ENCODE measurements at places on chromosomes 12 and 14.

GRCh38 chr12:113369391-113369985 lies 11.1 kb downstream of the PLBD2 start:
- DNase-seq, result no peak

DNA sequence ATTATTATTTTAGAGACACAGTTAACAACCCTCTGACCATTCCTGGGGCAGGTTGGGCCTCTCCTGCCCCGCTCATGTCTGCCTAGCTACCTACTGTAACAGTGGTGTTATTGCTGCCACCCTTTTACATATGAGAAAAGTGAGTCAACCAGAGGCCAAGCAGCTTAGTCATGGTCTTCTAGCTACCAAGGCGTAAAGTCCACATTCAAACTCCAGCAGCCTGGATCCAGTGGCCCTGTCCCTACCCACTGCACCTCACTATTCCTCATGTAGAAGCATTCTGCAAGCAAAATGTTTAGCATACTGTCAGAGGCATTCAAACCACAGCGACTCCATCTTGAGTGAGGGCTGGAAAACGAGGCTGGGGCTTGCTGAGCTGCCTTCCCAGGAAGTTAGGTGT lies 95.8 kb downstream of the SLC15A4 start:
- DNase-seq, result no peak

DNA sequence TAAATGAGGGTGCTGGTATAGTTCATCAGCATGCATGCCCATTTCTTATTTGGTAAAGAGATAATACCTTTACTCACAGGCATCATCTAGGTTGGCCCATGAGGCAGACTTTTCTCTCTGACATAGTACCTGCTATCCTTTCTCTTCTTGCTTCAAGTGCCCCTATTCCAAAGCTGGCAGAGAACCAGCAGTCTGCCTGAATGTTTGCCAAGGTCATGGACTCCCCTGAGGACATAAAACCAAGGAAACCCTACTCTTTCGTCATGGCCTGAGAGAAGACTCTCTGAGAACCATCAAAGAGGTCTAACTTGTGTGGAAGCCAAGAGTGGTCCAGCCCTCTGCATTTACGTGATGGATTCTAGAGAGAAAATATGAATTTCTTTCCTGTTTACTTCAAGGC lies 11.9 kb downstream of the PPP1R36 start:
- DNase-seq, result no peak

DNA sequence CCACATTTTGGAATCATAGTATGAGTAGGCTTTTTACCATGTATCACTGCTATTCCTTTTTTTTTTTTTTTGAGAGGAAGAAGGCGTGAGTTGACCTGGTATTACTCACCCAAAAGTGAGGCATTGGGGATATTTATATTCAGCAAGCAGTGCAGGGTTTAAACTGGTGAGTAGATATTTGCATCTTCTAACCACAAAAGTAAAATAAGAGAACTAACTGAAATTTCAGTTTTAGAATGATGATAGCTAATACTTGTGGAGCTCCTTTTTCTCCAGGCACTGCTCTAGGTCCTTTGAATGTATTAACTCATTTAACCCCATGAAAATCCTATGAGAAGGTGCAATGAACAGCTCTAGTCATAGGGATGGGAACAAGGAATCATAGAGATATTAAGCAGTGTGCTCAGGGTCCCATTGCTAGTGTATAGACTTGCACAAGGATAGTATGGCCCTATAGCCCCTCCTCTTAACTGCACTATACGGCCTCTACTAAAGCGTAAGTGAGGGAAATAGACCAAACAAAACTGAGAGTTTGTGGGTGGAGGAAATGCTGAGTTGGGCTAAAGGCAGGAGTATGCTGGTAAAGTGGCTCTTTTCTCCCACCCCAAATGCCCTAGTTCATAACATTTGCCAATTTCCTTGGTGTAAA lies 104.3 kb upstream of the MAX start:
- no peak for DNase-seq

- no peak for DNase-seq
Measured at GRCh38 chr12:118398940-118399339, 22.6 kb downstream of the SUDS3 start.

GRCh38 chr12:56980268-56980667 lies 22.9 kb upstream of the RDH16 start:
- DNase-seq, result no peak

- DNase-seq, result no peak
Measured at GRCh38 chr12:27785882-27786570, 6.0 kb upstream of the MANSC4 start.

- no peak for DNase-seq
Measured at GRCh38 chr12:66240096-66240820, 51.2 kb downstream of the IRAK3 start.

- no peak for DNase-seq
Measured at GRCh38 chr14:69012256-69012953, 33.3 kb upstream of the ACTN1 start.

- DNase-seq, result no peak
Measured at GRCh38 chr12:109346920-109347319, 780 bp upstream of the MYO1H start.

GRCh38 chr12:50353869-50354593 lies 42.4 kb downstream of the FAM186A start:
- no peak for DNase-seq

GRCh38 chr14:50312734-50313054 lies 570 bp downstream of the DMAC2L start:
- DNase-seq, result no peak

DNA sequence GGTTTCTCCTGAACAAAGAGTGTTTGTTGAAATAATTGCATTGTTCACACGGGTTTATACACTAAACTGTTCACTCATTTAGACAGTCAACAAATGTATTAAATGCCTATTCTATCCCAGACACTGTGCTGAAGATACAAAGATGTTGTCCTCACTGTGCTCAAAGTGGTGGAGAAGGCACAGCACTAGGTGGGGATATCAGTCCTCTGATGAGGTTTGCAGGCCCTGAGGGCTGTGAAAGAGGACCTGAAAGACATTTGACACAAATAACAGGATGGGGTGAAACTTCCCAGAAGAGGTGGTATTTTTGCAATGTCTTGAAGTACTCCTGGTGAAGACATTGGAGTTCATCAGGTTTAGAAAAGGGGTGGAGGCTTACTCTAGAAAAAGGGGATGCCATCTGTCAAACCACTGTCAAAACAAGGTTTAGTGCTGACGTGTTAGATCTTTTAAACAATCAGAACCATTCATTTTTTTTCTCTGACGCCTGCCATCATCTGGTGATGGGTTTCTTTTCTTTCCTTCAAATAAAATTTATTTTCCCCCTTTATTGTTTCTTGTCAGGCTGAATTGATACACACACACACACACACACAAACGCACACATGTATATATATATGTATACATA lies 69.5 kb downstream of the ACSS3 start:
- no peak for DNase-seq

GRCh38 chr12:98724384-98725155 lies 79.5 kb downstream of the APAF1 start:
- no peak for DNase-seq

DNA sequence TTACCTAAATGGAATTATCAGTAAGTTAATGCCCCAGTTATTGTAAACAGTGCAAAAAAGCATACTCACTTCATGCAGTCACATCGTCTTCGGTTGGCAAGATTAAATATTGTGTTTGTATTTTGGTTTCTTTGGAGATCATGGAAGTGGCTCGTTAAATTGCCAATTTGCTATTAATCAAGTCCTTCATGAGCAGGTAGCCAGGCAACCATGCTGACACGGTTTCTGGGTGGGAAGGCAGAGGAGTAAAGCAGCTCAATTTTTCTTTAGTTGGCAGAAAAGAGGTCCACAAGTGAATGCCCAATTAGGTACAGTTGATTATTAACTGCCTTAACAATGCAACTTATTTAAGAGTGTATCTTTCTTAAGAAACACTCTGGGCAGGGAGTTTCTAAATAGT lies 43.9 kb downstream of the PPP4R3A start:
- no peak for DNase-seq

- DNase-seq, result no peak
Measured at GRCh38 chr12:63802012-63802608, 22.4 kb downstream of the RXYLT1 start.

DNA sequence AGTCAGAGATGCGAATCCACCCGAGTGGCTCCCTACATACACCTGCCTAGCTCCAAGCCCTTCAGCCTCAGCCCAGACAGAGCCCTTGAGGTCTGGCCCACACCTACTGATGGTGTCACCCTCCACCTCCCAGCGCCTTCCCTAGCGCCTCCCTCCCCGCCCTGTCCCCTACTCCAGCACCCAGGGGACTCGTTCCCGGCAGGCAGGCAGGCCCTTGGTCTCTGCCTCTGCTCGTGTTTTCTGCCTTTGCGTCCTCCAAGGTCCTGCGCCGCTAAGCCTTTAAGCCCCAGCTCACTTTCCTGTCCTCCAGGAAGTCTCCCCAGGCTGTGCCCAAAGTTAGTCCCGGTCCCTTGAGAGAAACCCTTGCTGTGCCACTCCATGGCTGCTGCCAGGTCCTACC lies 12.7 kb downstream of the INF2 start:
- DNase-seq, result no peak

DNA sequence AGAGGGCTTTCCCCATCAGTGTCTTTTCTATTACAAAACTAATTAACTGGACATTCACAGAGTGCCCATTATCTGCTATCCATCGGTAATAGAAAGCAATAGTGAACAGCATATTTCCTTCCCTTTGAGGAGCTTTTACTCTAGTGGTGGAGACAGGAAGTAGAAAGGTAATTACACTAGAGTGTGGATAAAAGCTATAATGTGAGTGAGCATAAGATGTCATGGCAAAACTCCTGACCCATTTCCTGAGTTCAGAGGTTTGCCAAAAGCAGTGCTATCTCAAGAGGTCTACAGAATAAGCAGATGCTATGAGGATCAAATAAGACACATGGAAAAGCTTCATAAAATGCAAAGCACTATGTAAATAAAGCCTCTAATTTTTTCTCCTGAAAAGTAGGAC lies 24.0 kb downstream of the TIMELESS start:
- DNase-seq, result no peak

DNA sequence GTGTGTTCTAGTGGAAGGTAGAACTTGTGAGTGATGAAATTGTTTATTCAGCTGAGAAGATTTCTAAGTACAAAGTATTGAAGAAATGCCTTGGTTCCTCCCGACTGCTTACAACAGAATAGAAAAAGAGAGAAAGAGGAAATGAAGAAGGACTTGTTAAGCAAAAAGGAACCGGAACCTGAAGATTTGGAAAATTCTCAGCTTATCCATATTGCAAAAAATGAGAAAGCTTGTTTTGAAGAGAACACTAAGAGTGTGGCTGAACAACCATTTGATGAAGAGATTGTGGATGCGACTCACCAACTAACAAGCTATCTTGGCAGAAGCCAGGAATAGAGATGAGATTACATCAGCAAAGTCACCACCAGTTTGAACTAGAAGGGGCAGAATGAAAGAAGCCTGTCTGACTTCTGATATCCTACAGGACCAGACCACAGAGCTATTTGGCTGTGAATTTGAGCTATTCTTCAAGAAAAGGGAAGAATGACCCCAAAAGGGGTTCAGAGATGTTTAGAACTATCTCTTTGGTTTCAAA lies 15.1 kb downstream of the NDUFA9 start:
- DNase-seq, result no peak

DNA sequence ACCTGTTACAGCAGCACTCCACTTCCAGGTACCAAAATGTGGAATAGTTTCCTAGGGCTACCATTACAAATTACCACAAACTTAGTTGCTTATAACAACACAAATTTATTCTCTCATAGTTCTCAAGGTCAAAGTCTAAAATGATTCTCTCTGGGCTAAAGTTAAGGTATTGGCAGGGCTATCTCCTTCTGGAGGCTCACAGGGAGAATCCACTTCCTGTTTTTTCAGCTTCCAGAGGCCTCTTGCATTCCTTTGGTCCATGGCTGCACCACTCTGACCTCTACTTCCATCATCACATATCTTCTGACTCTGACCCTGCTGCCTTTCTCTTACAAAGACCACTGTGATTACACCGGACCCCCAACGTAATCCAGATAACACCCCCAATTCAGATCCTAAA lies 2.9 kb upstream of the GARIN6 start:
- no peak for DNase-seq

DNA sequence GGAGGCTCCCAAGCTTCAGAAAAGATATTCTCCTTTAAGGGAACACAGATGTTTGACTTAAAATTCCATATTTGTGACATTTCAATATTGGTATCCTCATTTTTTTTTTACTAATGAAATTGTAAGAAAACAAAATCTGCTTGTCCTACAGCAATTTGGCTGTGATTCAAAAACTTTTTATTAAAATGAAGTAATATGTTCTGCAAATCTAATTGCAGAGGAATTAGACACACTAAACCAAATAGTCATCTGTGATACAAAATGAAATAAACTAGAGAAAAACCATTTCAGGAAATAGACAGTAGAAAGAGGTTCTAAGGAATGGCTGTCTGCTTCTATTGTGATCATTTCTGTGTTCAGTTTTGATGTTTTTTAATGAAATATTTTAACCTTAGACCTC lies 50.1 kb upstream of the HIF1A start:
- DNase-seq, result no peak

GRCh38 chr12:46590991-46591703 lies 218.6 kb upstream of the SLC38A2 start:
- no peak for DNase-seq

GRCh38 chr12:108770963-108771362 lies 39.6 kb upstream of the CORO1C start:
- DNase-seq, result no peak

GRCh38 chr12:129830796-129831195 lies 73.0 kb downstream of the TMEM132D start:
- DNase-seq, result no peak

DNA sequence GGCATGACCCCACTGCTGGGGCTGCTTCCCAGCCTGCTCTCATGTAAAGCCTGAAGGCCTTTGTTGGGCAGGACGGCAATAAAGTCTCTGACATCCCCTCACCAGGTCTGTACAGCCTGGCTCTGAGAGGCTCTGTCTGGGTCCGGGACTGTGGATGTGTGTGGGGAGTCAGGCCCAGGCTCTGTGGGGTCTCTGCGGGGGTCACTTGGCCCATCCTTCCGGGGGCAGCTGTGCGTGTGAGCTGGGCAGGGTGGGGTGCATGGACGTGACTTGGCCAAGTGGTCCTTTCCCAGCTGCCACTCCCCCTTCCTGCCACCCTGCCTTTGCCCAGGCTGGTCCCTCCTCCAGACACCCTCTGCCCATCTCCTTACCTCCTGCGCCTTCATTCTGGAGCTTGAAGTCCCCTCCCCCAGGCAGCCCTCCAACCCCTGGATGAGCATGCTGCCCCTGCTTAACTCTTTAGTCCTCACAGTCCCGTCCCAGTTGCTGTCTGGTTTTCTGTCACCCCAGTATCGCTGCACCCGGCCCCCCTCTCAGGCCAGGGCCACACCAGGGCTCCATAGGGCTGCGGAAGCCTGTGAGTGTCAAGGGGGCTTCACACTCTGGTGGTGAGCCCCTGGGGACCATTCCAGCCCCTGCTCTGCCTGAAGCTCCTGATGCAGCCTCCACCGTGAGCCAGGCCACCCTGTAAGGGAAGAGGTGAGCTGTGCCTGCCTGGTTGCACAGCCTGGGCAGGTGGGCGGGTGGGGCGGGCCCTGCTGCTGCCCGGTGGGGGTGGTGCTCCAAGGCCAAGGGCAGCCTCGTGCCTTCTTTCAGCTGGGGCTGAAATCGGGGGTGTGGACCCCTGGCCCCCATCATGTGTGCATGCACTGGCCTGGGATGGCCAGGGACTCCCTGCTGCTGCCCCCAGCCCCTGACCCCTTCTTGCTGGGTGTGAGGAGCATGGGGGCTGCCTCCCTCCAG lies 25.5 kb upstream of the KIF26A start:
- no peak for DNase-seq
